Activated naive CD8-positive, alpha-beta T cell treated with anti-CD3 and anti-CD28 coated beads, Interleukin-2, amount 50 U/mL, for 24 hours (primary cell): ENCODE measurements at places on chromosomes 5 and 9.

GRCh38 chr9:93711002-93711401 is 134.6 kb downstream of the PHF2 start:
- no peaks in the 10 kb centered on the region for H3K36me3 ChIP-seq
- peaks cover 8% of the 10 kb centered on the region for H3K27me3 ChIP-seq
- no peak overlapping the region for H3K27ac ChIP-seq
- no peak for DNase-seq

DNA sequence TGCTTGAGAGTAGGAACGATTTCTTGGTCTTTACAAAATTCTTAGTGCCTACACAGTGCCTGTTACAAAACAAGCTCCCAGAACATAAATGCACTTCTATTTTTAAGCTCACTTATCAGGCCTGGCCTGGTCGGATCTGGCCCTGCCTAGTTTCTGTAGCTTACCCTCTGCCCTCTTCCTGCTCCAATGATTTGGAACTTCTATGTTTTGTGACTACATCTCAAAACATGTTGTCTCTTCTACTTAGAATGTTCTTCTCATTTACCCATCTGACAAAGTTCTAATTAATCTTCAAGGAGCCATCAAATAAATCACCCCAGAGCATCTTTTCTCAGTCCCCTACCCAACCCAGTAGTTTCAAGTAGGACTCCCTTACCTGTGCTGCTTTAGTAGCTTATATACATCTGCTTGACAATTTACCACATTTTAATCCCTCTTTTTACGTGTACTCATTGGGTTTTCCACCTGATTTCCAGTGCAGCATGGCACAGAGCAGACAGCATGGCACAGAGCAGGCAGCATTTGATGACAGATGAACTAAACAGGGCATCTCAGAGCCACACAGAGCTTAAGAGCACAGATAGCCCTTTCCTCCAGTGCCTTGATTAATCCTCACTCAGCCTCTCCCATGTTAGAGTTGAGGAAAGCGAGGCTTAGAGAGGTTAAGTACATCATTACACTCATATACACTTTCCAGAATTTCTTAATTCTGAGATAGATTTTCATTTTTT is 171.9 kb downstream of the MAPKAP1 start:
- H3K27me3 ChIP-seq, result no peaks in the 10 kb centered on the region
- no peak overlapping the region for H3K4me3 ChIP-seq
- H3K27ac ChIP-seq, result no peak overlapping the region
- DNase-seq, result no peak
- H3K4me1 ChIP-seq, result peaks cover 15% of the 10 kb centered on the region
- peaks cover 4% of the 10 kb centered on the region for H3K36me3 ChIP-seq

- no peak for DNase-seq
- H3K4me3 ChIP-seq, result no peak overlapping the region
- H3K27me3 ChIP-seq, result no peaks in the 10 kb centered on the region
- H3K27ac ChIP-seq, result no peak overlapping the region
- H3K36me3 ChIP-seq, result no peaks in the 10 kb centered on the region
- peaks cover 10% of the 10 kb centered on the region for H3K4me1 ChIP-seq
Measured at GRCh38 chr9:134339183-134339806, 13.0 kb downstream of the RXRA start.

DNA sequence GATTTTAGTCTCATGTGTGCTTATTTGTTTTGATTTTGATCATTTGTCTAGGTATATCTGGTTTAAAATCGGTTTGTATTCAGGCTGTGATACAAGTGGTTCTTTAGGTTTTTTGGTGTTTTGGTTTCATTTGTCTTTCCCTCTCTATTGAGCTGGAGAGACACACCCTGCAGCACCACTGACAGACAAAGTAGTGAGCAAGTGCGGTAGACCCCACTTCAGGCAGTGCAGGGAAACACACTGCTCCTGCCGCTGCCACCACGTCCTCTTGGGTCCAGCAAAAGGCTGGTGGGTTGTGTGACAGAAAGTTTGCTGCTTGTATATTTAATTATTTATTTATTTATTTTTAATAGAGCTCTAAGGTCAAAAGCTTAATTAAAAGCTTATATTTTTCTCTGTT is 801.0 kb downstream of the NR2F1-AS1 start:
- no peaks in the 10 kb centered on the region for H3K4me1 ChIP-seq
- no peaks in the 10 kb centered on the region for H3K36me3 ChIP-seq
- no peak for DNase-seq

- peaks cover 66% of the 10 kb centered on the region for H3K36me3 ChIP-seq
- no peaks in the 10 kb centered on the region for H3K27me3 ChIP-seq
- H3K4me1 ChIP-seq, result peaks cover 30% of the 10 kb centered on the region
- H3K27ac ChIP-seq, result no peak overlapping the region
- H3K4me3 ChIP-seq, result no peak overlapping the region
- no peak for DNase-seq
Measured at GRCh38 chr5:87400305-87400899, 12.3 kb downstream of the CCNH start.

DNA sequence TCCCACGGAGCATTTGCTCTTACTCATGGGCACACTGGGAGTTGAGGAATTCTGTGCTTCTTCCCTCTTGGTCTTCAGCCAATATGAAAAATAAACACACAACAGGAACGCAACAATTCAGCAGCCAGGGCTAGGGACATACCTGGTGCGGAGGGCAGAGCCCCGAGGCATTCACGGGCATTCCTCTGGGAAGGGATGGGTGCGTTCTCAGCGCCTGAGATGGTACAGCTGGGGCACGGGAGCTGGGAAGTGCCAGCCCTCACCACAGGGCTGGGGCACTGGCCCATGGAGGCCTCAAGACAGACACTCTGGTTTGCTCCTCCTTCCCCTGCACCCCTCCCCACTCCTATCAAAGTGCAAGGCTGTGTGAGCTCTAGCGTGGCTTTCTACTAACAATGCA is 2.1 kb downstream of the SLC6A3 start:
- no peak for DNase-seq
- peaks cover 20% of the 10 kb centered on the region for H3K4me1 ChIP-seq
- H3K4me3 ChIP-seq, result no peak overlapping the region
- H3K36me3 ChIP-seq, result no peaks in the 10 kb centered on the region
- no peak overlapping the region for H3K27ac ChIP-seq

DNA sequence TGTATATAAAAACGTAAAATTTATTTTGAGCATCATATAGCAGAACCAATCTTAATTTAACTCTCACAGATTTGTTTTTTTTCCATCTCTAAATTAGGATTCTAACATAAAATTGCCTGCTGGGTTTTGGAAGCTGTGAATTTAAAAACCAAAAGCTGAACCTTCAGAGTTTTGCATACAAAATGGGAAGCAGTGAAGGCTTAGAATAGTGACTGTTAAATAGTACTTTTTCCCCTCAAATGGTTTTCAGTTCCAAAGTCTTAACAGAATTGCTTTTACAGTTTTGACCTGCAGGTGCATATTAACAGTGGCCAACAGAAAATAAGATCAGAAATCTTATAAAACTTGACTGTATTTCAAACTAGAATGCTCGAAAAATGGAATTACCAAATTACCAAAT is 55.1 kb upstream of the LVRN start:
- no peaks in the 10 kb centered on the region for H3K36me3 ChIP-seq
- H3K27ac ChIP-seq, result no peak overlapping the region
- no peak for DNase-seq
- no peaks in the 10 kb centered on the region for H3K4me1 ChIP-seq
- H3K27me3 ChIP-seq, result no peaks in the 10 kb centered on the region

DNA sequence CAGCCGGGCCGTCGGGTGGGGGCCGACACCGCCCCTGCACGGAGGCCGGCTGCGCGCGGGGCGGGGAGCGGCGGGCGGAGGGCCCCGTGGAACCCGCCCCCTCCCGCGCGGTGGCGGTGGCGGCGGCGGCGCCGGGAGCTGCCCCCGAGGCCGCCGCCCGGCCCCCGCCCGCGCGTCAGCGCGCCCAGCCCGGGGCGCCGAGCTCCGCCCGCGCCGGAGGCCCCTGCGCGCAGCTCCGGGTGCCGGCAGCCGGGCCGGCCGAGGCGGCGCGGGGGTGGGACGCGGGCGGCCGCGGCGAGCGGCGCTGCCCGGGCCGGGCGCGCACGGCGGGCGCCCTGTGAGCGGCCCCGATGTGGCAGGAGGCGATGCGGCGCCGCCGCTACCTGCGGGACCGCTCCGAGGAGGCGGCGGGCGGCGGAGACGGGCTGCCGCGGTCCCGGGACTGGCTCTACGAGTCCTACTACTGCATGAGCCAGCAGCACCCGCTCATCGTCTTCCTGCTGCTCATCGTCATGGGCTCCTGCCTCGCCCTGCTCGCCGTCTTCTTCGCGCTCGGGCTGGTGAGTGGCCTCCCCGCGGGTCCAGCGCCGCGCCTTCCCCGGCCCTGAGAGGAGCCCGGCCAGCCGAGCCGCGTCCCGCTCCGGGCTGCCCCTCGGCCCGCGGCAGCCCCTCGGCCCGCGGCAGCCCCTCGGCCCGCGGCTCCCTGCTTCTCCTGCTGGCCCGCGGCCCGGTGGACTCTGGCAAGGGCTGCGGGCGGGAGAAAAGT is at the start of gene ADCY2:
Gene ADCY2 (plus strand): TSS at position 192 of the 766 bp plus-strand sequence. CDS start 159 bp downstream, at position 351.
- H3K27ac ChIP-seq, result no peak within 1 kb of the TSS
- DNase-seq, result no peak
- H3K4me1 ChIP-seq, result no peaks in the 10 kb centered on the region
- peaks cover 28% of the 10 kb centered on the region for H3K27me3 ChIP-seq
- H3K36me3 ChIP-seq, result no peaks in the 10 kb centered on the region

- no peak for DNase-seq
- H3K27ac ChIP-seq, result no peak overlapping the region
- H3K27me3 ChIP-seq, result peaks cover 1% of the 10 kb centered on the region
- peaks cover 18% of the 10 kb centered on the region for H3K4me1 ChIP-seq
- H3K36me3 ChIP-seq, result no peaks in the 10 kb centered on the region
Measured at GRCh38 chr5:150338546-150338945, 19.0 kb upstream of the TCOF1 start.

- no peaks in the 10 kb centered on the region for H3K36me3 ChIP-seq
- no peak overlapping the region for H3K27ac ChIP-seq
- H3K27me3 ChIP-seq, result no peaks in the 10 kb centered on the region
Measured at GRCh38 chr5:21097661-21098060, 1109.7 kb upstream of the CDH18 start.

- DNase-seq, result no peak
- H3K4me3 ChIP-seq, result no peak overlapping the region
- H3K4me1 ChIP-seq, result no peaks in the 10 kb centered on the region
- H3K27ac ChIP-seq, result no peak overlapping the region
Measured at GRCh38 chr5:505951-506525, 18.2 kb downstream of the SLC9A3 start.

DNA sequence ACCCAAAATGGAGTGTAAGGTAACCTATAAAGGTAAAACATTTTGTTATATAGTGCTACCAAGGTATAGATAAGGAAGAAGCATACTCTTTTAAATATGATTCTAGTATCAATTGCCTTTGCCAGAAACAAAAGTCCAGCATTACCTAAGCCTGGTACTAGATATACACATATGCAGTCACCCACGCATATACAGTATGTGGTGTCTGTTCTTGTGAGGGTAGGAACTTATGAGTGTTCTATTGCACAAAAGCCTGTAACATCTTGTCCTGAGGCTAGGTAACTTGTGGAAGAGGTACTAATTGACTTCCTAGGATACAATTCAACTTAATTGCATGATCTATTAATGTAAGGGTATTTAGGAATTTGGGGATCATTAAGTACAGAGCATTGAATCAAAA is 31.3 kb upstream of the IFNE start:
- no peaks in the 10 kb centered on the region for H3K4me1 ChIP-seq
- no peaks in the 10 kb centered on the region for H3K27me3 ChIP-seq
- no peak overlapping the region for H3K27ac ChIP-seq

- H3K27ac ChIP-seq, result no peak overlapping the region
- no peak overlapping the region for H3K4me3 ChIP-seq
- peaks cover 29% of the 10 kb centered on the region for H3K4me1 ChIP-seq
- H3K27me3 ChIP-seq, result no peaks in the 10 kb centered on the region
Measured at GRCh38 chr5:138455232-138455930, 9.9 kb upstream of the EGR1 start.

- no peak overlapping the region for H3K27ac ChIP-seq
- H3K36me3 ChIP-seq, result no peaks in the 10 kb centered on the region
- H3K27me3 ChIP-seq, result peaks cover 5% of the 10 kb centered on the region
- H3K4me1 ChIP-seq, result no peaks in the 10 kb centered on the region
- H3K4me3 ChIP-seq, result no peak overlapping the region
Measured at GRCh38 chr5:180469866-180470265, 24.3 kb upstream of the CNOT6 start.

DNA sequence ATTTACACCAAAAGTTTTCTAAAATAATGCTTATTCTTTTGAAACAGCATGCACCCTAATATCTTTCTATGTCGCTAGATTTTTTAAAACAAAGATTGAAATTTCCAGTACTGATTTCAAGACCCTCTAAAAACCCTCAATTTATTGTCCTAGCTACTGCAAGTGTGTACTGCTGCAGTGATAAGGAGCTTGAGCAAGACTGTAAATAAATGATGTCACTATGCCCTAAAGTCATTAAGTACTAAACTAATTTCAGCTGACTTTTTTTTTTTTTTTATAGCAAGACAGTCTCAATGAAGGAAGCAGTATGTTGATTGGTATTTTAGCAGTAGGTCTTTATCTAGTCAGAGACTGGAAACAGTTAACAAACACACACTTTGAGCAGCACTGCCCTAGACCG is 12.2 kb upstream of the MIER3 start:
- no peaks in the 10 kb centered on the region for H3K4me1 ChIP-seq
- H3K27me3 ChIP-seq, result peaks cover 21% of the 10 kb centered on the region

DNA sequence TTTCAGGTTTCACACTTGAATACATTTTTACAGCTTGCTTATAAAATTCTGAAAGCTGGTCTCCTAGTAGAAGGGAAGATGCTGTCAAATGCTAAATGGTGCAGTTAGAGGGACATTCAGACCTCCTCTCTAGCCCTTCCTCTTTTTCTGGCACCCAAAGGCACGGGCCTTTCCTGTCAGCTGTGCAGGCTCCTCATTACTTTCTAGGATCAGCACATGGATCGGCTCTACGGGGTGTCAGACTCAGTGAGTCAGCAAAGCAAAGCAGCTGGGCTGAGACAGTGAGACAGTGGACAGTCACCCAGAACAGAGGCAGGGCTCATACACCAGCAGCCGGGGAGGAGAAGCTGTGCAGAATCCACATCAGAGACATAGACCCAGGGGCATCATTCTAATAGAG is 80.0 kb upstream of the TNC start:
- H3K27ac ChIP-seq, result no peak overlapping the region
- H3K4me3 ChIP-seq, result no peak overlapping the region
- H3K27me3 ChIP-seq, result peaks cover 37% of the 10 kb centered on the region
- DNase-seq, result no peak

GRCh38 chr9:118962426-118962825 is 406.8 kb downstream of the BRINP1 start:
- no peak overlapping the region for H3K27ac ChIP-seq
- no peak overlapping the region for H3K4me3 ChIP-seq
- H3K27me3 ChIP-seq, result no peaks in the 10 kb centered on the region

DNA sequence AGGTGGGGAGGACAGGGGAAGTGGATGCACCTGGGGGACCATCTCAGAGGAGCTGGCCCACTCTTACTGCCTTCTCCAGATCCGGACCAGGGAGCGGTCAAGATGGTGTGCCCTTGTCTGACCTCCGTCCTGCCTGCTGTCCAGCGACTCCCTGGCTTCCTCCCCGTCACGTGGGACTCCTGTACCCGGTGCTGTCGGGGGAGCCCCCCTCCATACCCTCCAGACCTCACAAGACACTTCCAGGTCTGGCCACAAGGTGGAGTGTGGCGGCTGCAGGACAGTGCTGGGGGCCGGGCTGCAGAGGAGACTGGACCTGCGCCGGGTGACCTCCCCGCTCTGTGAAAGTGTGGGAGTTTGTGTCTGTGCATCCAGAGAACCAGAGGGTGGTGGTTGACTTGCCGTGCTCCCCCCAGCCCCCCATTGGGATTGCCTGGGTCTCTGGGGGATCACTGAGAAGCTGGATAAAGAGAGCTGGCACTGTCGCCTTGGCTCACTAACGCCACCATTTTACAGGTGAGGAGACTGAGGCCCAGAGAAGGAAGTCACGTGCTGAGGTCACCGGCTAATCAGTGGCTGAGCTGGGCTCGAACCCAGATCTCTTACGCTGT is 1.9 kb upstream of the CRB2 start:
- no peak overlapping the region for H3K4me3 ChIP-seq
- no peak overlapping the region for H3K27ac ChIP-seq
- no peaks in the 10 kb centered on the region for H3K36me3 ChIP-seq
- H3K4me1 ChIP-seq, result peaks cover 13% of the 10 kb centered on the region
